H54 (cell line): ENCODE measurements at places on chromosomes 11 and 22.

DNA sequence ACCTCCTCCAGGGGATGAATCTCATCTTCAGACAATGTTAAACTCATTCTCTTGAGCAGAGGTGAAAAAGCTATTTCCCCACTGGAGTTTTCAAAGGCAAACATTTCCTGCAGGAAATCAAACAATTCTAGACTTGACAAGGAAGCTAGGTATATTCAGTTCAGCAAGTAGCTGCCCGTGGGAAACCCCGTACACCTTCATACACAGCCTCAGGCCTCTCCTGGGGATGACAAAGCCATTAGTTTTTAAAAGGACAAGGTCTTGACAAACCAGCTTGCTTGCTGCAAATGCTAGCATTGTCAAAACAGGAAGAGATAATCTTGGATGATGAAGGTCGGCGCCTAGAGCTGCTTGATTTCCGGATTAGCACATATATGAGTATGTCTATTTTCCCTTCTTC is 1630.8 kb upstream of the TENM4 start:
- DNase-seq = no peak

DNA sequence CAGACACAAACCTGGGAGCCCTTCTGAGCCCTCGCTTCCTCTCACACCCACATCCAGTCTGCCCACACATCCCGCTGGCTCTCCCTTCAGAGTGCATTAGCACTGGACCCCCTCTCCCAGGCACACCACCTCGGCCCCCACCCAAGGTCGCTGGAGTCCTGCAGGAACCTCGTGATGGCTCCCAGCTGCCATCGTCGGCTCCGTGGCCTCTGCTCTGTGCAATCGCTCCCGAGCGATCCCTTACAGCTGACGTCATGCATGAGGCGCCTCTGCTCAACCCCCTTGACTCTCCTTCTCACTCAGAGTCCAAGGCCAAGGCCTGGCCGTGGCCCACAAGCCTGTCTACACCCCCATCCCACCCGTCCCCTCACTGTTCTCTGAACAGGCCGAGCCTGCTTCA is 183.9 kb downstream of the EFCAB6 start:
- no peak for DNase-seq

DNA sequence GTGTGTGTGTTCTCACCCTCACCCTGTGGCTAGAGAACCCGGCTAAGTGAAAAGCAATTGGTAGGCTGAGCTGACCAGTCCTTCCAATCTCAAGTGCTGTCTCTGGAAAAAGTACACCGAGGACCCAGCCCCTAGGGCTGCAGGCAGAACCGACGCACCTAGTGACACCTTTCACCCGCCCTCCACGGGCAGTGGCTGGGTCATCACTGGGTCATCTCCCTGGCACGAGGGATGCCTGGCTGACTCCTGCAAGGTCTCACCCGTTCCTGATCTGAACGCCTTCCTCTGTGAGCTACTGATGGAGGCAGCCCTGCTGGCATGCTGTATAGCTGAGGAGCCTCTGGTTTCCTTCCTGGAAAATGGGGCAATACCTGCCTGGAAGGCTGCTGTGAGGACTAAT is 311.5 kb downstream of the NTM start:
- no peak for DNase-seq

DNA sequence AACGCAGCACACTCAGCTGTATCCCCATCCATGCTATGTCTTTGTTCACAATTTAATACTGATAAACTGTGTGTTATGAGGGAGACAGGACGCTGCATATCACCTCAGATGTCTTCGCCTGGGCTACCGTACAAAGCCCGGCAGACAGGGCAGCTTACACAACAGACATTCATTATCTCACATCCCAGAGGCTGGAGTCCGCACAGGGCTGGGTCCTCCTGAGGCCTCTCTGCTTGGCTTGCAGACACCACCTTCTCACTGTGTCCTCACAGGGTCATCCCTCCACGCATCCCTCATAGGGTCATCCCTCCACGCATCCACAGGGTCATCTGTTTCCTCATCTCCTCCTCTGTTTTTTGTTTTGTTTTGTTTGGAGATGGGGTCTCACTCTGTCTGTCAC is 61.2 kb downstream of the SHANK2 start:
- no peak for DNase-seq

DNA sequence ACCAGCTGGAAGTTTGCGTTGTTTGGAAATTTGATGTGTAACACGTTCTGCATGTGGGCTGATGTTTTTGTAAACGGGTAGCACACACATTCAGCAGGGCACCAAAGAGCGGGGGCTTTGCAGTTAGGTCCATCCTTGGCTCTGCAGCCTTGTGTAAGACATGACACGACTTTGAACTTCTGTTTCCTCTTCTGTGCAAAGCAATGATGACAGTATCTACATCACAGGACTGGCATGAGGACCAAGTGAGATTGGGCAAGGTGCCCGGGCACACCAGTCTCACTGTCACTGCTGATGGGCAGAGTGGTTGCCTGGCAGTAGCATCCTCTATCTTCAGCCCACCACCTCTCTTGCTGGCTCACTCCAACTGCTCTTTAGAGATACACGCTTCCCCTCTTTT is 3.3 kb downstream of the TCN2 start:
- no peak for DNase-seq

DNA sequence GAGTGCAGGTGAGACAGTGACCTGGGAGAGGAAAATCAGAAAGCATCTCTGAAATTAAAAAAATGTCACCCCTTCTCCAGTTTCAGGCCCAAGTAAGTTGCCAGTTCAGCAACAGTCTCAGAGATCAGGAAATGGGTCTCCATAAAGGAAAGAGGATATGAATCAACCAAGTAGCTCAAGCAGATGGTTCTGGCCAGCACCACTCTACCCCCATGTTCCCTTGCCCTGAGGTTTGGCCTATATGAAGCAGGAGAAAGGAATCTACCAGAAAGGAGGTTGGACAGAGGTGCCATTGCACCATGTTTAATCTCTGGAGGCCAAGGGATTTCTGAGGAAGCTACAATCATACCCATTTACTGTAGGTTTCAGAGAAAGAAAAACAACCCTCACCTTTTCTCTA is 7.7 kb downstream of the FZD4 start:
- no peak for DNase-seq

DNA sequence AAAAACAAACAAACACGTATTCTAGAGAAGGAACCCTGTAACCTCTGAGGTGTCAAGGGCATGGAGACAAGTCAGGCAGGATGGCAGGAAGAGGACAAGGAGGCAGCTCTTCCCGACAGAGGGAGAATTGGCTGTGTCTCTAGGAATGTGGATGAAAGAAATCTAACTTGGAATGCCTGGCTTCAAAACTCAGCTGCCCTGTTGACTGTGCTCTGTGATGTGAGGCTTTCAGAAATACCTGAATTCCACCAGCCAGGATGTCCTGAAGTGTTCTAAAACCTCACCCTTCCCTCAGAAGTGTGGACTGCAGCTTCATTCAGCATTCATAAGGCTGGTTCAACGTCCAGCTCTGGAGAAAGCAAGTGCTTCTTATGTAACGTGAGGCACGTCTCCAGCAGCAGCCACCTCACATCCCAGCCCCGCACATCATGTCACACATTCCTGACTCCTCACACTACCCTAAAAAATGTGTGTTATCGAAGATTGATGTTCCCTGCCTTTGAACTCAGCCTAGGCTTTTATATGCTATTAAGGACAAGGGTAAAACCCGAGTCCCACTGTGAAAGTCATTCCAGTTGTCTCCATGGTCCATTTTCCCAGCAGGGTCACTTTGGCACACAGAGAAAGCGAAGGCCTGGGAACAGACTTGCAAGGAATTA is 398.9 kb downstream of the ETS1 start:
- no peak for DNase-seq

DNA sequence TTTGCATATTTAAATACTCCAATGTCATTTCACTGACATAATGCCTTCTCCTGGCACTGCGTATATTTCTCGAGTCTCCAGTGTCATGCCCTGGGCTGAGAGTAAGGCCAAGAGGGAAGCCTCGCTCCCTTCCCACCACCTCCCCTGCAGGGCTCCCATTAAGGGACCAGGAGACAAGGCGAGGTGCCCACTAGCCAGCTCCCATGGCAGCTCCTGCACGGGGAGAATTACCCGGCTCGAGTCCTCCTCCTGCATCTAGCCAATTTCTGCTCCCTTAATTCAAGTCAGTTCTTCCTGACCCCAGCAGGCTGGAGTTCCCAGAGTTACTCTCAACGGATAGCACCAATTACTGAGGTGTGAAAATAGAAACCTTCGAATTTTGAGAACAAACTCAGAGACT is 31.9 kb downstream of the OPCML start:
- DNase-seq = no peak

GRCh38 chr11:10302359-10302743 is 2.5 kb upstream of the ADM start:
- no peak for DNase-seq

DNA sequence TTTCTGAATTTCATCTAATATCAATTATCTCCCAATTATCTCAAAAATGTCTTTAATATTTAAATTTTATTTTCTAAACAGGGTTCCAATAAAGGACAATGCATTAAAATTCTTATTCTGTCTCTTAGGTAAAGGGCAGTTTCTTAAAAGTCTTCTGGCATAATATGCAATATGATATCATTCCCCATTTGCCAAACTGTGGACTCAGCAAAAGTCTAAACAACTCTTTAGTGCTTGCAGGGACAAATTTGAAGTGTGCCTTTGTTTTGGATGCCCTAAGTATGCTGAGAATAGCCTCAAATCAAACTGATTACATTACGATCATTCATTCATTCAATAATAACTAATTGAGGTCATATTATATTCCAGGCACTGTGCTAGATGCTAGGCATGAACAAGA is 281.0 kb upstream of the KIRREL3 start:
- no peak for DNase-seq

DNA sequence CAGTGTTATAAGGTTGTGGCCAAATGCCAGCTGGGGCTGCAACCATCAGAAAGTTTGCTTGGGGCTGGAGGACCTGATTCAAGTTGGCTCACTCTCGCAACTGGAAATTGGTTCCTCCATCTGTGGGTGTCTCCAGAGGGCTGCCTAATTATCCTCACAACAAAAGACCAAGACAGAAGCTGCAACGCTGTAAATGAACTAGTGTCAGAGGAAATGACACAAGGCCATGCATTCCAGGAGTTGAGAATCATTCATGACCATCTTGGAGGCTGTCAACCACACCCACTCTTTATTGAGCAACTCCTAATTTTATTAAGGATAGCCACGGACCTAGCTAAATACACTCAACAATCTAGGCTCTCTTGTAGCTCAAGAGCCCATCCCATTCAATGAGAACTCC is 1060.8 kb downstream of the OPCML start:
- DNase-seq = no peak

DNA sequence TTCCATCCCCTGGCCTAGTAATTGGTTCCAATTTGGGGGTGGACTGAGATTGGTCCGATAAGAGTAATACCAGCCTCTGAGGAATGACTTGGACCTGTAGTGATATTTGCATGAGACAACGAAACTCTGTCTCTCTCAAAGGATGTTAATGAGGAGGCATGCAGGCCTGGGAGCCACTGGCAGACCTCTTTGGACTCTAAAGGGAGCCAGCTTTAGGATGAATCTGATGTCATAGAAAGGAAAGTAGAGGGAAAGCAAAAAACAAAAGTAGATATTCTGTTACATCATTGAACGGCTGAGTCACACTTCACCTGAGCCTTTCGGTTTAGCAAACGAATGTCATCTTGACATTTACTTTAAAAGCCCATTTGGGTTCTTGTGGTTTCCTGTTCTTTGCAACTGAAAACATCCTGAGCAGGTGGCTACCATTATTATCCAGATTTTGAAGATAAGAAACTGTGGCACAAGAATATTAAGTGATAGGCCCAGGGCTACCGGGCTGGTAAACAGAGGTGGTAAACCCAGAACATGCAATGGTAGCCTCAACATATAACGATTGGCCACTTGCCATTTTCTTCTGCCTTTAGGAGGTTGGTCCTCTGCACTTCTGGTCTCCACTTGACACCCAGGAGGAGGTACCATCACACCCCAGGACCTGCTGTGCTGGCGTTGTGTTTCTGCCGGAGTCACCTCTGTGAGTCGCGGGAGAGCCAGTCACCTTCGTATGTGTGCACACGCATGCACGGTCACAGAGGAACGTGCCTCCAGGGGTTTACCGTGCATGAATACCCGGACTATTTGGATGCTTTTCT is 42.7 kb downstream of the RTL6 start:
- DNase-seq = no peak

- no peak for DNase-seq
Observed at GRCh38 chr11:28704801-28705200, 596.6 kb downstream of the METTL15 start.

- no peak for DNase-seq
Observed at GRCh38 chr22:50567721-50568252, 5.1 kb upstream of the SYCE3 start.

DNA sequence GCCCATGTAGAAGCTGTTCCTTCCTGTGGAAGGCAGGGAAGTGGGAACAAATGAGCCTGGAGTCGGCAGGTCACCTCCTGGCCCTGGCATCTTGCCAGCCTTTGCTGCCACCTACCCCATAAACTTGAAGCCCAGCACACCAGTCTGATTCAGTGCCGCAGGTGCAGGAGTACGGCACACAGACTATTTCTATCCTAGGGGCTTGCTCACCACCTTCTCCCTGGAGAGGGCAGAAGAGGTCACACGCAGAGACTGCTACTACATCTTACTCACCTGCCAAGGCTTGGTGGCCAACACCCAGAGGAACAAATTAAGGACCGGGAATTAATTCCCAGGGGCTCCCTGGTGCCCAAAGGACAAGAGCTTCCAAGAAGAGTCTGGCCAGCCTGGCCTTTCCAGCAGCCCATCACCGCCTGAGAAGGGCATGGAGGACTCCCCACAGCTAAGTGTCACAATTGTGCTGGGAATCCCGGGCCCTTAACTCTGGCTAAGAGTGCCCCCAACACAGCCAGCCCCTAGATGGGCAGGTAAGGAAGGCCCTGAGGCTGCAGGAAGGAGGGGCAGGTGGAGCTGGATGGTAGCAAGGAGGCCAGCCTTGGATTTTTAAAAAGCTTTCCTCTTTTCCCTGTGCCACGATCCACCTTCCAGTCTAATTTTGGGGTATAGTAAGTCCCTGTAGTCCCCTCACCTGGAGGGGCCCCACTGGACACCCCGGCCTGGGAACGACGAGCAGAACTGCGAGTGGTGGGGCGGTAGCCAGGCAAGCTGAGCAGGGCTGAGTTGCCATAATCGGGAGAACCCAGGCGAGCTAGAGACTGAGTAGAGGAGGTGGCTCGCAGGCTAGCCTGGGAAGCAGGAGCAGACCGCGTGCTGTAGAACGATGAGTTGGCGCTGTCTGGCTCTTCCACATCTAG is 6.9 kb downstream of the IL18BP start:
- DNase-seq = no peak

DNA sequence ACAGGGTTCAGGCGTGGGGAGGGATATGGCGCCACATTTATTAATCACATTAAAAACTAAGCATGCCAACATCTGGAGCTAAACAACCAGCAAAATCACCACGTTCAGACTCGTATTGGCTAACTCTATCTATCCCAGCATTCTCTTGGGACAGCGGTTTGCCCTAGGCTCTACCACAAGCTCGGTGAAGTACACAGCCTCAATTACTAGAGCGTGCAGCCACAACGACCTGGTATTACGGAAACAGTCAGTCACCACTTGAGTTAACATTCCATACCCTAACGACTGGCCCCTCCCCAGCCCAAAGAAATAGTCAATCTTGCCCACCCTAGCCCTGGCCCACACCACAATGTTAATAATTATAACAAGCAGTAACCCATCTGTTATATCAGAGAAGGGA is 32.1 kb downstream of the APOL5 start:
- no peak for DNase-seq

- no peak for DNase-seq
Observed at GRCh38 chr11:46949297-46949696, 12.7 kb downstream of the CSTPP1 start.
